CD8-positive, alpha-beta T cell (primary cell): ENCODE measurements at places on chromosomes 2 and 18. TPM values are rescaled to one million over a fixed set of nuclear protein-coding genes. Genes with fewer than 3 reads are reported as not detected.
A peak's percentile ranks its signal among the peaks of the same experiment; 100 is the strongest.

DNA sequence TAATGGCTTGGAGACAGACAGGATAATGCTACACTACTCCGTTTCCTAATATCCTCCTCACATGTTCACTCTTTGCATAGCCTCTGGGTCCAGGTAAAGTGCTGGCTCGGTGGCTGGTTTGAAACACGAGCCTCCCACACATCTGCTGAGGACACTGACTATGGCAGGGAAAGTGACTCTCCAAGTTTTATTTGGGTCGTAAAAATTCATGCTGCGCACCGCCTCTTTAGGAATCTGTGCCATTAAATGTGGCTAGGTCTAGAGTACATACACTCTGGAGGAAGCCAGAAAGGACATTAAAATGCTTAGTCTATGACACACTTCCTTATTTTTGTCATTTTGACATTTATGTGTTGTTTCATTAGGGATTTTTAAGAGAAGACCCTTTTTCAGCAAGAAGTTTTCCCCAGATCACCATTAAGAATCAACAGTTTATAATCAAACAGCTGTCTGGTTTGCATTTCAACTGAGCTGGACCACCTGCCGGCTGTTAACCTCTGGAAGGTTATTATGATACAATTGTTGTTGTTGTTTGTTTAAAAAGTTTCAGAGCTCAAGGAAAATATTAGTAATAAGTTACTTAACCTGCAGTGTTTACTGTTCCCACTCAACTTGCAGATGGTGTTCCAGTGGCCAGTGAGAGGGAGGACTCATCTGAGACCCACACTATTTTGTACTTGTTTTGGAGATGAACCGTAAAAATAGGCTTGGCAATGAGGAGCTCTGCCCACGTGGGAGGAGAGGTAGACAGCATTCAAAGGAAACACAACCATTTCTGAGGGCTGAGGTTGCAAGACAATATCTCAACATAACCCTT, 443.3 kb upstream of the MEIS1 start:
- DNase-seq = no peak

The CTNNA2 gene
- not detected for total RNA-seq

The ANKRD30BL gene
- not detected for total RNA-seq

DNA sequence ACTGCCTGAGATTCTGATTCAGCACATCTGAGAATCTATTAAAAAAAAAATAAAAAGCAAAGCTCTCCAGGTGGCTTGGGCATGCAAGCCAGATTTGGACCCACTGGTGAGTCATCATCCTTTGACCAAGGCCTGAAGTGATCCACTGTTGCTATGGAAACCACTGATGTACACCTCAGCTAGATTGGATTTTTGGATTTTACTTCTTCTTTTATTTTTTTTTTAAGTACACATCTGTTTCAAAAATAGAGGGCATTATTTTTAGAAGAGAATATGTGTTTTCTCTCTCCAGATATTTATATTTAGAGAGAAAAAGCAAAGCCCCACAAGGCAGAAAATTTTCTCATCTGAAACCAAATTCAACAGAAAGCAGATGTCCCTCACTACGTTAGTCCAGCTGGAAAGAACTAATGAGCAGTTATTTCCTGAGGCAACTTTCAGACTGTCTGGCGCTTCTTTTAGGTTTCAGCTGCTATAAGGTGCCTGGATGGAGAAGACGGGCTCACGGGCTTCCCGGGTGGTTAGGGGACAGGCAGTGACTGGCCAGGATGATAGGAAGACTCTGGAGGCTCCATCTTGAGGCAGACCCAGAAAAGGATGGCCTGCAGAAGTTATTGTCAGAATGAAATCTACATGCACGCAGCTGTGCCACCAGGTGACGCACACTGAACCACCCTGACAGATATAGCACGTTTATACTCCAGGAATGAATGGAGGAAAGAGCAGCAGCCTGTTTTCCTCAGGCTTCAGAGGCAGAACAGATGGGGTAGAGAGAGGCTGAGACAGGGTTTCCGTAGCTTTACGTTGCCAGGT, 50.5 kb downstream of the MRPL35 start:
- DNase-seq = no peak

The MYO3B gene
- not detected for total RNA-seq

The TDRD15 gene
- not detected for total RNA-seq

DNA sequence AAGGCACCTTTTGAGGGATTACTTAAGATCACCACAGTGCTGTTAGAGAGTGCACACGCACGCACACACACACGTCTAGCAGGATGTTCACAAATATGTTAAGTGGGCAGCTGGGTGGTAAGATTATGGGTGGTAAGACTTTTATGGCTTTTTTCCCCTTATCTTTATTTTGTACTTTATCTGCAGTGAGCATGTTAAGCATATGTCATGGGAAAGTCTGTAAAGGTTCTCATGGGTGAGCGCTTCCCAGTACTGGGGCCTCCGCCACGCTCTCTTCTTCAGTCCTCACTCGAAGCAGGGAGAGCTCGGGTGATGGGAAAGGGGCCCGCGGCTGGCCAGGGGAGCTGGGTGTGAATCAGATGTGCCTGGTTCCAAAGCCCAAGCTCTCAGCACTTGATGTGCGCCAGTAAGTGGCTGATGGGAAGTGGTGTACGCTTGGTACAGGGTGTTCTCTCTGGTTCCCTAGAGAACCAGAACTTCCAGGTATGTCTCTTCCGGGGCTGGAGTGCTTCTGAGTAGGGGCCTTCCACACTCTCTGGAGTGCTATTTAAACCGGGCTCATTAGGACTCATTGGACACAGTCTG, 83.9 kb upstream of the YWHAQ start:
- DNase-seq = no peak

DNA sequence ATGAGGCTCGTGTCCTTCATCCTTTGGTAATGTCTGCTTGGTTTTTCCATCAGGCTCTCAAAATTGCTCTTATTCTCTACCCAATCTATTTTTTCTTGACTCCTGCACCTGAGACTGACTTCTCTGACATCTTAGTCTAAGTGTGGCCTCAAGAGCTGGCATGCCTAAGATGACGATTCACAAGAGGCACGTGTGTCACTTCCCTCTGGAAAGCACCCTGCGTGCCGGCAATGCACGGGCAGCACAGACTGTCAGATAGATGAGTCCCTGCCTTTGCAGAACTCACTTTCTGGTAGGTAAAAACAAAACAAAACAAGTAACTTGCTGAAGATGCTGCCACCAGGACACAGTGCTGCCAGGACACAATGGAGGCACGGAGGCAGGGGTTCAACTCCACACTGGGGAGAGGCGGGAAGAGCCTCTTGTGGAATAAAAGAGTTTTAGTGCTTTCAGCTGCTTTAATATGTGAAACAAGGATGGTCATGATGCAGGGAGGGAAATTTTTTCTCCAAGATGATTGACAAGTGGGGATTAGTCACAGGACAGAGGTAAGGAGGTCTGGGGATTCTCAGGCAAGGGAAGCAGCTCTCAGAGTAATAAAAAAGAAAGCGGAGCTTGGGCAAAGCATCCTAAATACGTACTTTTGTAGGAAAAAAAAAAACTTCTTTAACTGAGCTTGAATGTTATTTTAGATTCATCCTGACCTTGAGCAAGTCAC, 27.3 kb downstream of the CYB5A start:
- no peak for DNase-seq

- no peak for DNase-seq
Measured at GRCh38 chr18:69839497-69839896, 108.2 kb downstream of the CD226 start.

DNA sequence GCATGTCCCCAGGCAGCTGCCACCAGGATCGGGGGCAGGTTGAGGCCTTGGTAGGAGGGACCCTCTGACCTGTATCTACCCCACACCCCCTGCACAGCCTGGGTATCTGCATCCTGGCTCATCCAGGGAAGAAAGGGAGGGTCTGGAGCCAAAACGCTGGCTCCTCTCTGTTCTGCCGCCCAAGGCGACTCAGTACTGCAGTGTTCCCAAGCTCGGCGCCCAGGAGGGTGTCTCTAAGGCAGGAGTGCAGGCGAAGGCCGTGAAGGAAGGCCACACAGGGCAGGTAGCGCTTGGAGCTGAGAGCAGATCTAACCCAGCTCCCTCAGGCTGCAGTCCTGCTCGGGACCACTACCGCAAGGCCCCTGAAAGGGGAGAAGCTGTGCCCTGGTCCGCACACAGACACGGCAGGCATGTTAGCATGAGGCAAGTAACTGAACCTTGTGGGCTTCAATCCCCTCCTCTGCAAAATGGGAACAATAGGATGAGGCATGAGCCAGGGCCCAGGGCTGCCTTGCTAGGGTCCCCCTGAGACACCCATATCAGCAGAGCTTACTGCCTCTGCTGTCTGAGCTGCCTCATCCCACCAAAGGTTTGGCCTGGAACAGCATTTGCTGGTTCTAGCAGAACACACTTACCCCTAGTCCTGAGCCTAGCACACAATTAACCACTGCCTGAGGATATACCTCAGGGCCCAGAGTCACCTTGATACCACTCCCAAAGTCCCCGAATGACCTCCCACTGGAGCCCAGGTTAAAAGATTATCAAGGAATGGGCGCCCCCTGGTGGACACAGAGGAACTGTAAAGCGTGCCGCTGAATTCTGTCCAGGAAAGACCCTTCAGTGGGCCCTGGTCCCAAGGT, 6.5 kb downstream of the PTMA start:
- peak; percentile 89 for DNase-seq
